Panc1 (cell line): ENCODE measurements at places on chromosomes 2 and 18.
A peak's percentile ranks its signal among the peaks of the same experiment; 100 is the strongest.

GRCh38 chr2:38875227-38875575 is 533 bp downstream of the DHX57 start:
- no peak for DNase-seq

GRCh38 chr2:55859875-55860274 is 63.7 kb downstream of the EFEMP1 start:
- no peak for DNase-seq

DNA sequence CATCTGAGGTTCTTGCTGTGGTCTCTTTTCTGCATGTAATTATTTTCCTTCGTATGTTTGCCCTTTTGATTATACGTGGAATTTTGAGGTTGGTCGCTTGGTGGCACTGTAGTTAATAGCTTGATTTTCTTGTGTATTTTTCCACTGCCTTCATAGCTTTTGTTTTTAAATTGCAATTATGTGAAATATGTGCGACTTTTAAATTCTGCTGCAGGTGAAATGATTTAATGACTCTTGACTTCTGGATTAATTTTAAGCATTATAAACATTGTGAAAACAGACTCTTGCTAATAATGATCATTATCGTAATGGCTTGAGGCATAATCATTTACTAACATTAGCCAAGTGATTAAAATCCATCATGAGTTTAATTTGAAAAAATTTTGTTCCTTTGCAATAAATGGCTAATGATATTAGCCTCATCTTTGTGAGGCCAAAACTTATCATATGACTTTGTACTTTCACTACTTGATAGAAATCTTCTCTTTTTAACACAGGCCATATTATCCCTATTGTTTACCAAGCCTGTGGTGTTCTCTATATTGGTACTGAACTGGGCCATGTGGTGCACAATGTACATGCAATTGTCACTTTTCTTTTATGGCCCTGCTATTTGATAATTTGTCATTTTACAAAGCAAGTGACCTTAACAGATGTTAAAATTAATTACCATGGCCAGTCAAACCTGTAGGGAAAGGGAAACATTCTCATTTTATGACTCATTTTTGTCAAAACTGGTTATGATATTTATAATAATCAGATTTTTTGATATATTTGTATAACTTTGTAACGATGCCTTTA is 62.8 kb upstream of the NEUROD1 start:
- peak; percentile 47 for DNase-seq

DNA sequence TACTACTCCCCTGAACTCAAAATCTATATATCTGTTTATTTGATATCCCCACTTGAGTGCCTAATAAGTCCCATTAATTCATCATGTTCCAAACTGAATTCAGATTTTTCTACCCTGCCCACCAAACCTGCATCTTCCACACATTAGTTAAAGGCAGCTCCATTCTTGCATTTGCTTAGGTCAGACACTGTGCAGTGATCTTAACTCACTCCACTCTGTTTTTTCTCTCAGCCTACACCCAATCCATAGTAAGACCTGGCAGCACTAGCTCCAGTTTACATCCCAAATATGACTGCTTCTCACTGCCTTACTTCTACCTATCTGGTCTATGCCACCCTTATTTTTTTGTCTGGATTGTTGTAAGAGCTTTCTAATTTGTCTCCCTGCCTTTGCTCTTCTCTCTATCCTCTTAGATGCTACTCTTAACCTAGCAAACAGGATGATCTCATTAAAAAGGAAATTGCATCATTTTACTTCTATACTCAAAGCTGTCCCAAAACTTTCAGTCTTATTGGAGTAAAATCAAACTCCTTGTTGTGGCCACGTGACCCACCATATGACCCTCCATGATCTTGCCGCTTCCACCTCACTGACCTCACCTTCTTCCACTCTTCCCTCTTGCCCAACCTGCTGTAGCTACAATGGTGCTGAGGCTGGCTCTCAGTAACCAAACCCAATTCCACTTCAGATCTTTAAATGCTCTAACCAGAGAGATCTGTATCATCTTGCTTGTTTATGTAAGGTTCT is 274.9 kb upstream of the FANCL start:
- DNase-seq = no peak

- no peak for DNase-seq
Measured at GRCh38 chr2:219886615-219887014, 259.2 kb downstream of the SLC4A3 start.

DNA sequence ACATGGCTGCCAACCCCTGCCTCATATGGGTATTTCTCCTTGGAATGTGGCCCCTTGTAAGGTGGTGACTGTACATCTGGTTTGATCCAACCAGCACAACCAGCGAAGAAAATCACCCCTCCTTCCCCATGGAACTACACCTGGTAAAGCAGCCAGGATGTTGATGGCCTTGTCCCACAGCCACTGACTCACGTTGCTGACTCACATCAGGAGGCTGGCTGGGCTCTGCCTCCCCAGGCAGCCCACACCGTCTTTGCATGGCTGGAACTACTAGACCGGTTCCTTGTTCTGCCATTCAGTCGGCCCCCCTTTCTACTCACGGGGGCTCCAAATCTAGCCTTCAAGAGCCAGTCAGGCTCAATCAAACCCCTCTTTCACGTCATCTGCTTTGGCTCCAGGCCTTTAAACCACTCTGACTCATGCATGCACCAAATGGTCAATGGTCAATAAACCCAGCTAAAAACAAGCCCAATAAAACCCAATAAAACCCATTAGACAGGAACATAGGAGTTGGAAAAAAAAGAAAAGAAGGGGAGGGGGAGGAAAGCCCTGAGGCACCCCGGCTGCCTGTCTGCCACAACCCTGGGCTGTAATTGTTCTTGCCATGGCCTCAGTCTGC is 114.8 kb downstream of the PLB1 start:
- no peak for DNase-seq
